ENCODE measurements at places on chromosomes 6 and 20.

- DNase-seq, result no peak
These were observed 5.8 kb upstream of the STMND1 start for GRCh38 chr6:17096096-17096495.

DNA sequence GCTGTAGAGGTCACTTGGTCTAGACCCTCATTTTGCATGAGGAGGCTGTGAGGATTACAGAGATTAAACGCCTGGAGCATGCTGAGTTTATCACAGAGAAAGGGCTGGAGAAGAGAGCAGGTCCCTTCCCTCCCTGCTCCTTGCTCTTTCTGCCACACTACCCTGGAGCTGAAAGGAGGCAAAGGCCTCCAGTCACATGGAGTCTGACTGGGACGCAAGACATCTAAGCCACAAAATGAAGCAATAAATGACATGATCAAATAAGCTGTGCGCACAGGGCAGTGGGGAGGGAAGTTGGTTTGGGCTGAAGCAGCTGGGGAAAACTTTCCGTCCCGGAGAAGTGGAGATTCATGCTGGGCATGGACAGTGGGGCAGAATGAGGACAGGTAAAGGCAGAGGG lies 33.3 kb downstream of the ATXN1 start:
- DNase-seq, result peak; percentile 89

DNA sequence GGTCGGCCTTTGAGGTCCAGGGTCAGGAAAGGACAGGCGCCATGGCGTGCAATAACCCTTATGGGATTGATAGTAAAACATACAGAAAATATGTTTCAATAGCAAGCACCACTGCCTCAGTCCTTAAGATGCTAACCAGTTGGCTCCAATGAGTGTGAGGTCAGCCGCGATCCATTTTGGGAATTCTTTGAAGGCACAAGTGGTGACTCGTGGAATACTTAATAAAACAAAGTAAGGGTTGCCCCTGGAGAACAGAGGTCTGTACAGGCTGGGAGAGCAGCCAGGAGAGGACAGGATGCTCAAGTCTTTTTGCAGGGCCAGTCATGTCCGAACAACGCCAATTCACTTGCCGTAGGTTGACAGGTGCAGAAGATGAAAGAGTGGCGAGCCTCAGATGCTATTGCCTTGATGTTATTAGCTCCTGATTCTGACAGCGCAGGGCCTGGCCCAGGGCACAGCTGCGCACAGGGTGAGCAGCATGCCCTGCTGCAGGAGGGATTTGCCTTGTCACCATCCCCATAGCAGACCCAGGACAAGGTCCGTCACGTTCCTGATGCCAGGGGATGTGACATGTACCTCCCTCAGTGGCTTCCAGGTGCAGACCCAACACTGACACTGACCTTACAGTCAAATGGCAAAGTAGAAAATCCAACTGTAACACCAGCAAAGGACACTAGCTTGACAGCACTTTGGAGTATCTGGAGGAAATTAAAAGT lies 21.8 kb downstream of the SYNDIG1 start:
- no peak for DNase-seq

- DNase-seq, result no peak
These were observed 14.4 kb downstream of the SLC2A4RG start for GRCh38 chr20:63754008-63754407.

- no peak for DNase-seq
These were observed 30.0 kb downstream of the PPP1R3G start for GRCh38 chr6:5115168-5115567.

DNA sequence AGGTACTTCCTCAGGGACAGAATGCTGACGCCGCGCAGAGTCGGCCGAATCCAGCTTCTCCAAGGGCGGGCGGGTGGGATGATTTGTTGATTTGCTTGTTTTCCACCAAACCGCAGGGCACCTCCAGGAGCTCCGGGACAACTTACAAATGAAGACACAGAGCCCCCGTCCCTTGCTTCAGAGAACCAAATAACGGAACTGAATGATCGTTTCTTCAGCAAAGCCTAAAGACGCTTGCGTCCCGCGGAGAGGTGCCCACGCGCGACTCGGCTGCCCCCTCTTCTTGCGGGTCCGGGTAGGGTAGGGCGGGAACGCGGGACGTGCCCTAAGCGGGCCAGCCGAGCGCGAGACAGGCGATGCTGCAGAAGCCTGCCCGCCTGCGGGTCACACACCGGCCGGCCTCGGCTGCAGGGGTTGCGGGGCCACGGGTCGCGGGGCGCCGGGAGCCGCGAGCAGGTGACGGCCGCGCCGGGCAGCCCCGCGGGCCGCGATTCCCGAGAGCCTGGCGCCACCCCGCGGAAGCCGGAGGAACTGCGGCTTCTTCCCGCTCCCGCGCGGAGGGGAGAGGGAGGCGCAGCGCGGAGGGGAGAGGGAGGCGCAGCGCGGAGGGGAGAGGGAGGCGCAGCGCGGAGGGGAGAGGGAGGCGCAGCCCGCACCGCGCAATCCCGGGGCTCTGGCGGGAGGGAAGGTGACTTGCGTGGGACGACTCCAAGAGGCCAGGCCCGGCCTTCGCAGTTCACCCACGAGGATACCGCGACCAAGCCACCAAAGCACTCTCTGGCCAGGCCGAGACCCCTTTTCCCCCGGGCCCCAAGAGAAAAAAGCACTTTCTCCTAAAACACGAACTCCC lies 7.7 kb upstream of the FOXF2 start:
- DNase-seq, result no peak

DNA sequence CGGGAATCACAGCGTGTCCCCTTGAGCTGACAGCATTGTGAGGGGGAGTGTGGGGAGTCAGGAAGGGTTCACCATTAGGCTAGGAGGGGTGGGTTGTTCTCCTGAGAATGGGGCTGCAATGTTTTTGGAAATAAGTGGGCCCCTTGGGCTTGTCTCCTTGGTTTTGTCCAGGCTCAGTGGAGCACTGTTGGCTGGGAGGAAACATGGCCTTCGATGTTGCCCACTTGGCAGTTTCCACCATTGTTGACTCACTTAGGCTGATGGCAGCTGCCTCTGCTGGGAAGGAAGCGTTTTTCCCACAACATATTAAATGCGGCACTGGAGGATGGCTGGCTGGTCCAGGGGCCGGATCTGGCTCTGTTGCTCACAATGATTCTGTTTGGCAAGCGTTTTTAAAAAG lies 512.1 kb downstream of the QKI start:
- DNase-seq, result no peak

- DNase-seq, result no peak
These were observed 80.0 kb upstream of the MRPS10 start for GRCh38 chr6:42297661-42298060.

GRCh38 chr6:131787079-131787478 lies 20.7 kb upstream of the ENPP1 start:
- no peak for DNase-seq

GRCh38 chr6:30213667-30213956 lies 406 bp upstream of the TRIM26 start:
- DNase-seq, result no peak
